Activated CD8-positive, alpha-beta memory T cell treated with anti-CD3 and anti-CD28 coated beads, Interleukin-2, amount 50 U/mL, for 4 hours (primary cell): ENCODE measurements at places on chromosomes 4 and X.

GRCh38 chrX:71191248-71191647 lies 31.8 kb upstream of the GJB1 start:
- no peak for DNase-seq

DNA sequence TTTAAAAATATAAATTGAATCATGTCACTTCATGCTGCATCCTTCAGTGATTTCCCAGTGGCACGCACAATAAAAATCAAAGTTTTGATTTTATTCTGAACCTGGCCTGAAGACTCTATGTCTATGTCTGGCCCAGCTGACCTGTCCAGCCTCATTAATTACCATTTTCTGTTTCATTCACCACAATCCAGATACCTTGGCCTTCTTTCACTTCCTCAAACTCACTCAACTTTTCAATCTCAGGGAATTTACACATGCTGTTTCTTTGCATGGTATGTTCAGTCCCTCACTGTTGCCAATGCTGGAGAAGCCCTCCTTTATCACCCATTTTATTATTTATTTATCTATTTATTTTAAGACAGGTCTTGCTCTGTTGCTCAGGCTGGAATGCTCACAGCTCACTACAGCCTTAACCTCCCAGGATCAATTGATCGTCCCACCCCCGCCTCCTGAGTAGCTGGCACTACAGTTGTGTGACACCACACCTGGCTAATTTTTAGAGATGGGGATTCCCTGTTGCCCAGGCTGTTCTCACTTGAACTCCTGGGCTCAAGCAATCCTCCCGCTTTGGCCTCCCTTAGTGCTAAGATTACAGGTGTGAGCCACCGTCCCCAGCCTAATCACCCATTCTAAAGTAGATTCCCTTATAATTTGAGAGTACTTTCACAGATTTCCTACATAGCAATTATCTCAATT lies 43.1 kb downstream of the ZGRF1 start:
- no peak for DNase-seq

DNA sequence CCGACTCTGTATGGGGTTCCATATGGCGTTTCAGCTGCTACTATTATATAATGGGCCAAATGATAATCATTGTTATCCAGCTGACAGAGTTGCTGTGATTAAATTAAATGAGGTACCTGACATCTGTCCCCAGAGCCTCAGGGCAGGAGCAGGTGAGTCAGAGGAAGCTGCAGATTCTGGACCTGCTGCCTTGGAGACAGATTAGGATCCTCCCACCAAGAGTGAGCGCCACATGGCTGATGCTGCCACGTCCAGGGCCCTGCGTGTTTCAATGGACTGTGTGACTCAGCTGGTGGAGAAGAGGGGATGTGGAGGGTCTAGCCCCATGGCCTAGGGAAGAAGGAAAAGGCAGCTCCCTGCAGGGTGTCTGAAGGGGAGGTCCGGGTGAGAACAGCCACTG lies 28.3 kb upstream of the UXT start:
- DNase-seq = no peak

- no peak for DNase-seq
Measured at GRCh38 chr4:123283371-123283895, 113.2 kb upstream of the SPRY1 start.

GRCh38 chrX:11445540-11445939 lies 152.3 kb downstream of the AMELX start:
- DNase-seq = no peak
